ENCODE measurements at places on chromosomes 3 and 15.

DNA sequence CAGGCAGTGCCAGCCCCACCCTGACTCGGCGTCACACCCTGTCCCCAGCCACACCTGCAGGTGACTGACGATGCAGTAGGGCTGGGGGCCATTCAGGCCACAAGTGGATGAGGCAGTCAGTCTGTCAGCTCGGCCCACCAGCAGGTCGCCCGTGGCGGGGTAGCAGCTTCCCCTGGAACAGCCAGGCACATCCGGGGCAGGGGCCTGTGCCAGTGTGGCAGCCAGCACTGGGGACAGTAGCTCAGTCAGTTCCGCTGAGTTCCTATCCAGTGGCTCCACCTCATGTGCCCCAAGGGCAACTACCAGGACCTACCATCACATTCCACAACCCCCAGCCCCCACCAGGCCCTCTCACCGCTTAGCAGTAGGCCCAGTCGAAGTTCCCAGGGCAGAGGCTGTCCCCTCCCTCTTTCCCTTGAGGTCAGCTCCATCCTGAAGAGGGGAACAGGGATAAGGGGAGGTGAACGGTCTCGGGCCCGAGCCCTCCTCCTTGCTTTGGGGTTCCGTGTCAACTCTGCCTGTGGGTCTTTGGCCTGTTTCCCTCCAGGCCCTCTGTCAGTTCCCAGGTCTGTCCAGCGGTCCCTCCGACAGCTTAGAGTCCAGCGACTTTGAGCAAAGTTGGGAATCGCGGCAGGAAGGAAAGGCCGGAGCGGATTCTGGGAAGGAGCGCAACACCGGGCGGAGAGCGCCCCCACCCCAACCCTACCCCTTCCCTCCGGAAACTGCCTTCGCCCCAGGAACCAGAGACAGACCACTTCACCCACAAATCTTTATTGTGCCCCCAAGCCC is at the start of gene LAMB2:
Gene LAMB2, minus strand, starts transcription at position 614 of the 789 bp plus-strand sequence. Its CDS starts 183 bp downstream, at position 431.
- peak; percentile 89 for DNase-seq

- DNase-seq = no peak
Measured at GRCh38 chr15:40289140-40289775, 6.4 kb upstream of the ANKRD63 start.

GRCh38 chr15:26132811-26133210 is 269.7 kb upstream of the ATP10A start:
- DNase-seq = no peak

- no peak for DNase-seq
Measured at GRCh38 chr3:182357928-182358327, 435.4 kb upstream of the ATP11B start.

GRCh38 chr3:158093526-158093925 is 12.7 kb downstream of the SHOX2 start:
- no peak for DNase-seq

DNA sequence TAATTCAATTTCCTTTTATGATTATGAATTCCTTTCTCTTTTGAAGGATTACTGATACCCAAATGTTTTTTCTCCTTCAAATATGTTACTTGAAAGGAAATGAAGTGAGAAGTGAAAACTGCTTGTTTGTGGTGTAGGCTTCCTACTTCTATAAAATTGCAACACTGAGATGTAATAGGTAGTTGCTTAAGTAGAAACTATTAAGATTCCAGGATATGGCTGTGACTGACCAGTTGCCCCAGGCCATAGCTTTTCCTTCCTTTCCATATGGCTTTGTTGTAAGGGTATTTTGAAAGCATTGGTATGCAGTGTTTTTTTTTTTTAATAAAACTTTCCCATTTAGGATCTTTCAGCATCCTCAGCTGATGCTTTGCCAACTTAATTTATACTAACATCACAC is 28.5 kb downstream of the DNAJC13 start:
- no peak for DNase-seq

- no peak for DNase-seq
Measured at GRCh38 chr3:186315581-186316354, 46.3 kb downstream of the DGKG start.

DNA sequence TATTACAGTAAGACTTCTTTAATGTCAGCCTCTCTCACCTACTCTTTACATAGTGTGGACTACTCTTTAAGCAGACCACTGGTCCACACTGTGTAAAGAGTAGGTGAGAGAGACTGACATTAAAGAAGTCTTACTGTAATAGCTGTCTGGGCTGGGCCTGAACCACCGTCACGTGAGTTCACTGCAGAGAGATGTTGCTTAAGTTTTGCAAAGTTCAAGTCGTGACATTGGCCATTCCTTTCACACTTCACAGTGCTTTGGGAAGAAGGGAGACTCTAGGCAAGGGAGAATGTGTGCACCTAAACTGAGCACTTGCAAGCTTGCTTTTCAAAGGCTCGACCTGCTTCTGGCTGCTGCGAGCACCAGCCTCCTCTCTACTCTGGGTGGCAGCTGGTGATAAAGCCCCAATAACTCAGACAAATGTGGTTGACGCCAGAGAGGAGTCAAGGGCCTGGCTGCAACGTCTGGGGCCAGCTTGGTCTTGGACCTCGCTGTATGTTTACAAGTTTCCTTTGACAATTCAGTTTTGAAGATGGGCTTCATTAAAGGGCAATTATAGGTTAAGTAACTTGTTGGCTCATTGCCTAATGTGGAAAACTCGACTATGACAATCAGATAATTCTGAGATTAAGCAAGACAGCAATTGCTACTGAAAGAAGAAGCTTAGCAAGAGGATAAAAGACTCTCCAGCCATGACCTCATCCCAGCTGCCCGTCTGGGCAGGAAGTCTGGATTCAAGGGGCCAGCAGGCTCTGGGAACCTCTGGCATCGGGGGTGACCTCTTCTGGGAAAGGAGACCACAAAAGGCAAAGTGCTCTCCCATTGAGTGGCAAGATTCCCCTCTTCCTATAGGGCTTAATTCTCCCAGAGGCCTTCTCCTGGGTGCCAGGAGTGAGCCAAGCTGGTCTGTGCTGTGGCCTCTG is 242.1 kb upstream of the TLE3 start:
- no peak for DNase-seq

- no peak for DNase-seq
Measured at GRCh38 chr3:181290941-181291340, 301.4 kb upstream of the DNAJC19 start.

DNA sequence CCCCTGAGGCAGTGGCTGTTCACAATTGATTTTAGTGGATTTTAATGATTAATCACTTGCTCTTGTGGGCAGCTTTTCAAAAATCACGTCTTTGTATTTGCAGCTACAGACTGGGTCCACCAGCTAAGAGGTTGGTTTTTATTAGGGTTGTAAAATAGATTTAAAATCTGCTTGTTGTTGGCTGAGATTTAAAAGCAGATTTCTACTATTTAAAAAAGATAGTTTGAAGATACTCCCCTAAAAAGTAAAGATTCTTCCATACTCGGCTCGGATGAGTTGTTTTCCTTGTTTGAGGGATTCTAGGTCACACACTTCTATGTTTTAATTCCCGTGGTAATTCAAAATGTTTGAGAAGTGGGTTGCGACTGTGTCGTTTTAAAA is 1.7 kb downstream of the KLHL24 start:
- DNase-seq = no peak

DNA sequence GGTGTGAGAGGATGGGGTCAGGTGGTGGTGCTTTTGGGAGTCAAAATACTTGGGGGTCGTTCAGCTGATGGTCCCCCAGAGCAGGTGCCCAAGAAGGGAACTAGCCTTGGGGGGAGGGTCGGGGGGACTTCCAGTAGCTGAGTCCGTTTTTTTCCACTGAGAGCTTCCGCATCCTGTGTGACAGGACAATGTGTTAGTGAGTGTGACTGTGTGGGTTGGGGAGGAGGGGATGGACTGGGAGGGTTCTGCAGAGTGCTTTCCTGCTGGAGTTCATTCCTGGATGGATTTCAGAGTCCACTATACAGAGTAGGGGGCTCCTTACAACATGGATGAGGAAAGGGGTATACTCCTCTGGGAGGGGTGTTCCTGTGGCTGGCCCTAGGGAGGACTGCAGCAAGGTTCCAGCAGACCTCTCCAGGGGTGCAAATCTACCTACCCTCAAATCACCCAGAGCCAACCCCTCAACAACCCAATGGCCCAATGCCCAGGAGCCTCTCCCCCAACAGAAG is 601 bp upstream of the HYAL2 start:
- DNase-seq = no peak

GRCh38 chr15:43966646-43967045 is 139.8 kb downstream of the WDR76 start:
- no peak for DNase-seq

DNA sequence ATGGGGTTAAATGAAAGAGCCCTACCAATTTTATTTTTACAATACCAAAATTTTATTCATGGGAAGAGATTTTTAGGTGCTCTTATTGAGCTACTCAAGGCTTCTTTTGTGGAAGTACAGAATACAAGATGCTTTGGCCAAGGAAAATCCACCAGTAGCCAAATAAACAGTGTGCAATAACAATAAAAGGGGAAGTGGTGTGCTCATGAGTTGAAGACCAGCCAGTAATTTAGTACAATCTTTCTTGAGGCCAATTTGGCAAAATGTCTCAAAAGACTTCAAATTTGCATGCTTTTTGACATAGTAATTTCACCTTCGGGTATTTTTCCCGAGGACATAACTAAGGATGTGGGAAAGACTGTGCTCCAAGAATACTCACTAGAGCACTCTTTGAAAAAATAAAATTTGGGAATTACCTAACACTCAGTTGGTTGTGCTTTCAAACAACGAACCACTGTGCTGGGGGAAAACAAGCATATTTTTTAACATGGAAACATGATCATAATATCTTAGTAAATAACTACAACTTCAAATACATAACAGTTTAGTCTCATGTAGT is 294.0 kb downstream of the DIPK2A start:
- DNase-seq = no peak

Data from HuH-7 (cell line).